Activated CD8-positive, alpha-beta memory T cell treated with anti-CD3 and anti-CD28 coated beads for 1 hour (primary cell): ENCODE measurements at places on chromosomes 4 and X.

- no peak for DNase-seq
Measured at GRCh38 chr4:176970853-176971252, 178.1 kb upstream of the VEGFC start.

DNA sequence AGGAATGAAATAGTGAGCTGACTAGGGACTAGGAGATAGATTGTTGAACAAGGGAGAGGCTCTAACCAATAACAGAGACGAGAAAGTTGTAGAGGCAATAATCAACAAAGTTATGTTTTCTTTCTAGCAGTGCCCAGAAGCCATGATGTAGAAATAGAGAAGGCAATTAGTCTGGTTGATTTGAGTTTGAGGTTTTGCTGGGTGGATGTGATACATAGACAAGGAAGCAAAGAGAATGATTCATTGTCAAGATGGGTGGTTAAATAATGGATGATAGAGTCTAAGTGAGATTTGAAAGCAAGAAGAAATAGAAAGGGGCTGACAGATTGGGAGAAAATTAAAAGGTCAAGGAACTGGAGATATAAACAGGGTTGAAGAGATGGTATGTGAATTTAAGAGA, 11.2 kb downstream of the RBM41 start:
- DNase-seq, result no peak

DNA sequence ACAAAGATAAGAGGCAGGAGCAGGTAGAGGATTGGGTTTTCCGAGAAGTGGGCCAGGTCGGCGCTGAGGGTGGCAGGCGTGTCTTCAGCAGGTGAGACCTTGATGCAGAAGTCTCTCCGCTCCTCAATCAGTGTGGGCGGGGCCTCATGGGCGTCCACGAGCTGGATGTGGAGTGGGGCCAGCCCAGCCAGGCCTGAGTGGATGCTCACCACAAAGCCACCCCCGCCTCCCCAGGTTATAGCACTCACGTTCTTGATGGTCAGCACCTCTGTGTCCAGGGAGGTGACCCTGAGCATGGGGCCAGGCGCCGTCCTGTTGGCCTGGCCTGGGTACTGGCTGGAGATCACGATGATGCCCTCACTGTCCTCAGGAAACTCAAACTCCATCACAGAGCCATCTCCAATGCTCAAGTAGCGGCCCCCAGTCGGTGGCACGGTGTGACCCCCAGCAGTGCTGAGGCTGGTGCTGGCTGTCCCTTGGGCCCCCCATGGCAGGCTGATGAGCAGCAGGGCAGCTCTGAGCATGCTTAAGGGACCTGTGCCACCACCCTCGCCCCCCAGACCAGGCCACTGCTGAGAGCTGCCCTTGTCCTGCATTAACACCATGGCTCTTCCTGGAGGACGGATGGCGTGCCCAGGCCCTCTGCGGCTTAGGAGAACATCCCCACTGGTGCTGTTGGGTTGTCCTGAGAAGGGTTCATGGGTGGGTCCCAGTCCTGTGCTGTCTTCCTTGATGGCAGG, 1.9 kb downstream of the SLC10A3 start:
- DNase-seq, result no peak

DNA sequence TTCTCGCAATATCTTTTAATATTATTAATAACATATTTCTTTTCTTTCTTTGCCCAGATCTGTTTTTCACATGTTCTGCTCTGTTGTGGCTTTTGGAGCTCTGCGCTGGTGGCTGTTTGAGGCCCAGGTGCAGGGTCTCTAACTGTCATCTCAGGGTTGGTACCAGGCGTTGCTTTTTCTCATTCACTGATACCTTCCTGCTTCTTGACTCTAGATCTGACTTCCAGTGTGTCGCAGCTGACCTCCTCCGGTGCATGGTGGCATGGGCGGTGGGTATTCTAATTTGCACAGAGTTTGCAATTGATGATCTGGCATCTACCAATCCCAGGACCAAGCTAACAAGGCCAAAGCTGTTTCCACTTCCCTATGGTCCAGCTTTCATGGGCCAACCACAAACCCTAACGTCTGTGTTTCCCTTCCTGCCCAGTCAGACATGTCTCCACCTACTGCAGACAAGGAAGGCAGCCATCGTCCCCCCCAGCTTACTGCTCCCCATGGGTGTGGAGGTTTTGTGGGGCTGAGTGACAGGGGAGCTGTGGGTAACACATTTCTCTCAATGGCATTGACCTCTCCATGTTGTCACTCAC, 25.2 kb downstream of the LETM1 start:
- DNase-seq, result no peak

GRCh38 chr4:133581996-133582619, 433.0 kb downstream of the PCDH10 start:
- DNase-seq, result no peak

DNA sequence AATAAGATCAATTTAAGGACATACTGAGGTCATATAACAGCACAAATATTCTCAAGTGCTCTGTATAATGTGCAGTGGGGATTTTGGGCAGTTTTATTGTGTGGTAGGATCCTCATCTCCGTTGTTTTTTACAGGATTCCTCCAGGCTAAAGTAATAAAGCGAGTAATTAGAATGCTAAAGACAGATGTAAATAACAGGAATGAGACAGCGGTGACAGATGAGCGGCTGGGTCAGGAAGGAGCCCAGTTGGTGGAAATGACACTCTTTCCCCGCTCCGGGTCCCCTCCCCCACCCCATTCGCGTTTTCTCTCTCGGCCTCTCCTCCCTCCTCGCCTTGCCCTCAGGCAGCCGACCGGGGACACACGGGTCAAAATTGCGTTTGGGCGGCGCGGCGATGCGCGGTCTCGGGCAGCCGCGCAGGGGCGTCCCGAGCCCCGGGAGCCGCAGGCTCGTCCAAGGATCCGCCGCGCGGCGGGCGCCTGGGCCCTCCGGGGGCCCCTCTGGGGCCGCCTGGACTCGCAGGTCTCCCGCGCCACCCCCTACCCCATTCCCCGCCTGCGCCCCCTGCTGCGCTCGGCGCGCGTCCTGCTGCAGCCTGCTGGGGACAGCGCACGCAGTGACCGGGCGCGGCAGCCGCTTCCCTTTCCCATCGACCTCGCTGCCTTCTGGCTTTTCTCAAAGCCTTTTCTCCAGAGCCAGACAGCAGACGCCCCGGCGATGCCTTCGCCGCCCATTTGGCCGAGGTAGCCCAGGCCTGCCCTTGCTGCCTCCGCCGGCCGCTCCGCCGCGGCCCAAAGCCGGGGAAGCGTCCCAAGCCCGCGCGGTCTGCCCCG, 16.2 kb downstream of the POU4F2 start:
- no peak for DNase-seq

DNA sequence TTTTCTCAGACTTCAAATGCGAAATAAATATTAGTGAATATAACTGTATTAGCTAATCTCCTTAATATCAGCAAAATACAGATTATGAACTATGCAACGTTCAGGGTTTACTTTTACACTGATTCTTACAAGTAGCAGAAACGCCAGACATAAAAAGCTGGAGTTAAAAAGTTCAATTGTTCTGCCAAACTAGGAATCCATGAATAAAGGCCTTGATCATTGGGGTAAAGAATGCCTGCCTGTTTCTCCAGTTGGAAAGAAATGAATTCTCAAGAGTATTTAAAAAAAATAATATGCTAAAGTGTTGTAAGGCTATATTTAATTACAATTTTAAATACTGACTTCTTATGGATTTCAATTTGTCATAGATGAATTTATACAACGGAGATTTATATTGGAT, 612.2 kb downstream of the DMD start:
- no peak for DNase-seq

DNA sequence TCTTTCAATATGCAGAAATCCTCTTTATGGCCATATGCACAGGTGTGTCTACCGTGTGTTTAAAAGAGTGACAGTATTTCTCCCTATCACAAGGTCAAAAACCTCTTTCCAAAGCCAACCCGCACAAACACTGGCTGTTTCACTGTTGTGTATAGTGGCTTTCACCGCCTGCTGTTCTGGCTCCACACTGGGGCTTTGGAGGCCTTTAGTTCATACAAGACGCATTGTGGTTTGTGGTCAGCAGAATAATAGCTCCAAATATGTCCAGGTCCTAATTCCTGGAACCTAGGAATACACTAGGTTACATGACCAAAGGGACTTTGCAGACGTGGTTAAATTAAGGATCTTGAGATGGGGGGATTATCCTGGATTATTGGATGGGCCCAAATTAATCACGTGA, 40.7 kb upstream of the FAM9A start:
- no peak for DNase-seq

DNA sequence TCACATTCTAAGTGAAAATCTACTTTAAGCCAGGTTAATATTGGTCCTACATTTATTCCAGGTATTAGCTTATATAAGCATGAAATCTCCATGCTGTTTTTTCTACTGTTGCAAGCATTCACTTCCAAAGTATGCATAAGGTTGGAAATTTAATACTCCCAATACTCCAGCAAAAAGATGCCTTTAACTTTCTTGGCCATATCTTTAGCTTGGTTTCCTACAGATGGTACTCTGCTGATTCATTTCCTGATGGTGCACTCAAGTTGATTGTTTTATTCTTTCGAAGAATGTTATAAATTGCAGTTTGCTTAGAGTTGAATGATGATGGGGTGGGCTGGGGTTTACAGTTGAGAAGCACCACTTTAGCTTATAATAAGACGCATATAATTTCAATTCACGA, 330.2 kb downstream of the PTTG2 start:
- DNase-seq, result no peak

DNA sequence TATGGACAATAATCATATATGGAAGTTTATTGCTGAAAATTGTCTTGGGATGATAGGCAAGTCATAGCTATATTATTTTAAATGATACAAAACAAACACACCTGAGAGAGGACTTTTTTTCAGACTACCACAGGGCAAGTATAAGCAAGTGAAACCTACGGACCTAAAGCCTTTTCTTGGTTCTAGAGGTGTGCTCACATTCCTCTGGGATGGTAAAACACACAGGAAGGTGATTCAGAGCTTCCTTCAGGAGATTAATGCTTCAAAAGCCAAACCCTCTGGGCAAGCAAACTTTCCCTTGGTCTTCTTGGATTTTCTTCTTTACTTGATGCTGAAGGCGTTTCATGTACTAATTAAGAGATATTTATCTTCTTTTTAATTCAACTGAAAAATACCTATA, 60.1 kb upstream of the ACSL4 start:
- no peak for DNase-seq

GRCh38 chrX:12128017-12128416, 10.3 kb upstream of the FRMPD4 start:
- no peak for DNase-seq

- DNase-seq, result no peak
Measured at GRCh38 chr4:82034878-82035277, 338.9 kb downstream of the HNRNPD start.

- DNase-seq, result no peak
Measured at GRCh38 chr4:175413561-175413960, 398.5 kb downstream of the GPM6A start.

DNA sequence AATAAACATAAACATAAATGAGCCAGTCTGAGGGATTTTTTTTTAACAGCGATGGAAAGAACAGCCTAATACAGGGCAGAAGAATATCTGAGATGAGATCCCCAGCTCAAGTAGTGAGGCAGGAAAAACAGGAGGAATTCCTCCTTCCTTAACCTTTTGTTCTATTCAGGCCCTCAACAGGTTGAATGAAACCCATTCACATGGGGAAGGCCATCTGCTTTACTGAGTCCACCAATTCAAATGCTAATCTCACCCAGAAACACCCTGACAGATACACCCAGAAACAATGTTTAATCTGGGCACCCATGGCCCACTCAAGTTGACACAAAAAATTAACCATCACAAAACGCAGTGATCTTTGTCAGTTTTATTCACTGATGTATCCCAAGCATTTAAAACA, 45.5 kb downstream of the SMIM31 start:
- DNase-seq, result no peak

- no peak for DNase-seq
Measured at GRCh38 chrX:69072486-69073006, 92.7 kb downstream of the PJA1 start.

GRCh38 chr4:37825968-37826294, 555 bp upstream of the PGM2 start:
- DNase-seq, result no peak

GRCh38 chrX:109475174-109475891, 6.6 kb downstream of the GUCY2F start:
- DNase-seq, result no peak

- DNase-seq, result no peak
Measured at GRCh38 chr4:121562811-121563210, 134.0 kb downstream of the ANXA5 start.
